Stimulated activated CD4-positive, alpha-beta T cell treated with anti-CD3 and anti-CD28 coated beads, Interleukin-4, amount 100 ng/mL, for 24 hours (primary cell): ENCODE measurements at places on chromosomes 3 and 15.

DNA sequence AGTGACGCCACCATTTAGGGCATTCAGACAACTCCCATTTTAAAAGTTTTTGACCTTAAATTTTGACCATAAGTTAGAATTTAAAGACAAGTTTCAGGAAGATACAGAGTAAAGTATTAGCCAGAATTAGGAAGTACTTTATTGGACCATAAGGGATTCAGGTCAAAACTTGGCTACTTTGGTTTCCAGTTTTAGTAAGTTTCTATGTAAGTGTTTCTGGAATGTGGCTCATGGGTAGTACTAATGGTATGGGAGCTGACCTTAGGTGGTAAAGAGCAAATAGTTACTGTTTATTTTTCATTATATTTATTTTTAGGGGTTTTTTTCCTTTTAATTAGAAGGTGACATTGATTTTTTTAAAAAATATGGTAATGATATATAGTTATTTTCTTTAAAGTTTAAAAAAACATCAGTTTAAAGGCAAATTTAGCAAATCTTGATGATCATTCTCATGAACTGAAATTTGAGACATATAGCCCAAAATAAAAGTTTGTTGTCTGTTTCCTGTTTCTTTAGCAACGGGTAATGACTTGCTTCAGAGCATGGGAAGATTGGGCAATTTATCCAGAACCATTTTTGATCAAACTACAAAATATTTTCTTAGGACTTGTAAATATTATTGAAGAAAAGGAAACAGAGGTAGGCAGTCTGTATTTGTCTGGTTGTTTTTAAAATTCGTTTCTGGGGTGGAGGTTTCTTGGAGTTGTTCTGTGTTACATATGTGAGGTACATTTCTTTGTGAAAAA is 34.3 kb downstream of the U2SURP start:
- DNase-seq, result no peak

- DNase-seq, result no peak
These were observed 30.5 kb downstream of the CD86 start for GRCh38 chr3:122085673-122086072.

- DNase-seq, result no peak
These were observed 156.2 kb downstream of the ZNF621 start for GRCh38 chr3:40680685-40681657.

DNA sequence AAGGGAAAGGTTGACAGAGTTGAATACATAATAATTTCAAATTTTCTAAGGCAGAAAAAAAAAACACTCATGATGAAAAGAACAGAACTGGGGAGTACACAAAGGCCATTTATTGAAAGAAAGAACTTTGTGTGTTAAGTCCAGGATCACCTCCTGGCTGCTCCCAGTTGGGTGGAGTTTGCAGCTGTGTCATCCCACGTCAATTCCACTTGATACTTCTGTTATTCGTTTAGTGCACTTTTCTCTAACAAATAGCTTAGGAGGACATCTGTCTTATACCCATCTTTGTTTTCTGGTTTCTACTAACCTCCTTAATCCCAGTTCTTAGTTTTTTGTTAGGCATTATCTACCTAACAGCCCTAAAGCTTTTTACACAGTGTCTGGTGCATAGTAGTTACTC is 44.7 kb downstream of the SGO1 start:
- no peak for DNase-seq

DNA sequence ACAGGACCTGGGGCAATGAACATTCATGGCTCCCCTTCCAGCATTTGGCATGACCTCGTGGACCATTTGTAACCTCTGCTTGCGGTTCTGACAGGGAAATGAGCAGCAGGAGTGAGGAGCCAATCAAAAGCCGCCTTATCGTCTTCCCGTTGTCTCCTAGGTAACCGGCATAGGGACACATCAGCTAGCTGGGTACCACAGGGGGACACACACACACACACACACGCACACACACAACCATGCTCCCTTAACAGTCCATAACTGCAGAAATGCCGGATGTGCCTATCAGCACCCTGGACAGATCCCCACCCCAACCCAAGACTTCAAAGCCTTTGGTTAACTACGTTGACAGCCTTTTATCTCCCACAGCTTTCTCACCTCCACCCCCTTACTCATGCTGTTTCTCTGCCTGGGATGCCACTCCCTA is 53.4 kb upstream of the CCDC174 start:
- peak; percentile 55 for DNase-seq

GRCh38 chr15:58544756-58545155 is 113.0 kb downstream of the LIPC start:
- DNase-seq, result no peak

GRCh38 chr3:11373235-11373634 is 101.0 kb downstream of the ATG7 start:
- DNase-seq, result no peak

- no peak for DNase-seq
These were observed 3.5 kb upstream of the SLC6A1 start for GRCh38 chr3:10988991-10989484.

GRCh38 chr15:89496155-89497098 is at the start of gene RHCG:
Gene RHCG (minus strand): TSS chr15:89496583. CDS start chr15:89496544, 39 bp downstream.
- no peak for DNase-seq

DNA sequence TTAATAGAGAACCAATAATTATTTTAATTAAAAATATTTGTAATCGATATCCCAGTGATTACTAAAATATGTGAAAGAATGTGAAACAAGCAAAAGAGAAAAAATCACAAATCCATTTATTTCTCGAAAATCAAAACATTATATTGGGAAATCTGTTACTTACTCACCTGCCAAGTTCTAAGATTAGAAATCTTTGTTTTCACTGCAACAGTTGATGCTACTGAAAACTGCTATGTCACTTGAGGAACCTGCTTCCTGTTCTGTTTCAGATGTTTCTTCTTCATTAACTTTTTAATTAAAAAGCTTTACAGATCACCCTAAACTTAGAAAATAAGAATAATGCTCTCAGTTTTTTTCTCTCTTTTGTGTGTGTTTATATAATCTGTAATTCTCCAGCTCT is 13.7 kb upstream of the DPH6 start:
- no peak for DNase-seq

- no peak for DNase-seq
These were observed 20.2 kb upstream of the ERICH6 start for GRCh38 chr3:150723946-150724345.

GRCh38 chr15:81485806-81486205 is 111.8 kb upstream of the TMC3 start:
- DNase-seq, result no peak

GRCh38 chr3:190081389-190081788 is 39.3 kb downstream of the P3H2 start:
- DNase-seq, result no peak

DNA sequence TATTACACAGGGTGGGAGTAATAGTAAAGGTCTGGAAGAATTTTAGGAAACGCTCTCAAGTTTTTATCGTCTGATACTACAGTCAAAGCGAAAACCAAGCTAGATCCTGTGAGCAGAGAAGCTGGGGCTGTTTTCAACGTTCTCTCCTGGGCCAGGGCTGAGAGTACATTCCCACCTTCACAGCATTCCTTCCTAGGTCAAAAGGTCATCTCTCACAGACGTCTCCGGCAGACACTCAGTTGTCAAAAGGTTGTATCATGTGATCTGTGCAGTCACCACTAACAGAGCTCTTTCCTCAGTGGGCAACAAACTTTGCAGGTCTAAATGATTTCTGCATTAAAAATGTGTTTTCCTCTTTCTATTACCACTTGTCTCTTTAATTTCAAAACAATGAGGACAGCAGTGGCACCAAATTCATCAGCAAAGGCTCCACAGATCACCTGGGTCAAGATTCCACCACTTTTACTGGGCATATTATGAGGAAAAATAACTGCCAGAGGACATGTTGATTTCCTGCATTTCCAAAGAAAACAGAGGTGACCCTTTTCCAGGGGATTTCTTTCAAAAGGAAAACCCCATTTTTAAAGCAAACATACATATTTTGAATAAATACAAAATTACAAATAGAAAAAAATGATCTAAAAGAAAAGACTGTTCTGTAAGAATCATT is 41.9 kb downstream of the MEIS2 start:
- no peak for DNase-seq

DNA sequence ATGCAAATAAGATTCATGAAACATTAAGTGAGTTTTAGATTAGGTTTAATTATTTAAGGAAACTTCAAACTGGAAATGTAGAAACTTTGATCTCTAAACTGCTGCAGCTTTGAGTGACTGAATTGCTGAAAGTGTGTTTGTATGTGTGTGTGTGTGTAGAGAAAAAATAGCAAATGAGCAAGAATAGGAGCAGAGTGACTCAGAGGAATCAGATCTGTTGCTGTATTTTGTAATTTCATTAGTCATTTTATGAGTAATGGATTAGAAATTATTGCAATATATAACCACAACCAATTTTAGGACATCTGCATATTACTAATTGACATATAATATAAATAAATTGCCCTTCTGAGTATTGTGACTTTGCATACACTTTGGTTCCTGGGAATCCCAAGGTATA is 52.8 kb upstream of the SLC9A9 start:
- DNase-seq, result no peak

DNA sequence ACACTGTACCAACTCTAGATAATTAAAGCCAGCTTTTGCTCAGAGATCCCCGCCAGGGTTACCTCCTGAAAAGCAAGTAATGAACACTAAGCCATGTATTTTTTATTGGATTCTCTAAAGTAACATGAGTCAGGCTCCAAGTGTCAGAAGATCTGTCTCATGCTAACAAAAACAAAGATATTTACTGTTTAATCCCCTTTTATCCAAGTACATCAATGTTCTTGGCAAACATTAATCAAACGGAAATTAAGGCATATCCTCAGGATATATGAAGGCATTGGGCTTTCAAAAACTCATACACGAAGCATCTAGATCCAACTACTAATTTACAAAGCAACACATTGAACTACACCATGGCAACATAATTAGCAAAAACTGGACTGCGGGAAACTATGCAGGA is 37.2 kb downstream of the MYO5A start:
- no peak for DNase-seq

- DNase-seq, result no peak
These were observed 391.4 kb upstream of the DPH6 start for GRCh38 chr15:35937380-35937779.

GRCh38 chr3:174232658-174233429 is 626.3 kb upstream of the NAALADL2 start:
- no peak for DNase-seq

- peak; percentile 5 for DNase-seq
These were observed 45.7 kb downstream of the MORC1 start for GRCh38 chr3:109072194-109072593.

DNA sequence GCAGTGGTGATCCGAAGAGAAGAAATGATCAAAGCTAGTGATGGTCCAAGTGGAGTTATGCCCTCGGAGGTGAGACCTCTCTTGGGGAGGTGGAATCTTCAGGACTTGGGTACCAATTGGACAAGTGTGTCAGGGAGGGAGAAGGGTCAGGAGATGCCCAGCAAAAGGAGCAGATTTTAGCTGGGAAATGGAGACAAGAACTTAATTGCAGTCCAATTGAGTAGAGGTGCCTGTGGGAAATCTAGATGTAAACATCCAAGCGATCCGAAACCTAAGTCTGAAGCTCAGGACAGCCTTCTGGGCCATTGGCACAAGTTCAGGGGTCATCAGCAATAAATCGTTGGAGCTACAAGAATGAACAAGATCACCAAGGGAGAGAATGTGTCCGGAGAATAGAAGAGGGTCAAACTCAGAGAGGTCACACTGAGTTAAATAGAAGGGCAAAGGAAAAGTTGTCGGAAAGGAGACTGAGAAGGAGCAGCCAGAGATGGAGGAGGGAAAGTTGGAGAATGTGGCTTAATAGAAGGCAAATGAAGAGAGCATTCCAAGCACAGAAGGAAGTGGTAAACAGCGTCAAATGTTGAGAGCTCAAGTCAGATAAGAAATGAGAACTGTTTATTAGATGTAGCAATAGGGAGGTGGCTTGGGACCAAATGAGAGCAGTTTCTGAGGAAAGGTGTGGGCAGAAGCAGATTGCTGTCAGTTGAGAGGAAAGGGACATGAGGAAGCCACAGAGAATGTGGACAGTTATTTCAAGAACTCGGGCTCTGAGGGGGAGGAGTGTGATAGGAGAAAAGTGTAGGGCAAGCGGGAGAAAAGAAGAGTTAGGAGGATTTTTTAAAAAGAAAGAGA is 64.2 kb upstream of the FNDC3B start:
- DNase-seq, result no peak

GRCh38 chr3:159923956-159924355 is 64.7 kb upstream of the IL12A start:
- DNase-seq, result no peak

GRCh38 chr3:22475665-22476240 is 724.7 kb upstream of the ZNF385D start:
- no peak for DNase-seq

DNA sequence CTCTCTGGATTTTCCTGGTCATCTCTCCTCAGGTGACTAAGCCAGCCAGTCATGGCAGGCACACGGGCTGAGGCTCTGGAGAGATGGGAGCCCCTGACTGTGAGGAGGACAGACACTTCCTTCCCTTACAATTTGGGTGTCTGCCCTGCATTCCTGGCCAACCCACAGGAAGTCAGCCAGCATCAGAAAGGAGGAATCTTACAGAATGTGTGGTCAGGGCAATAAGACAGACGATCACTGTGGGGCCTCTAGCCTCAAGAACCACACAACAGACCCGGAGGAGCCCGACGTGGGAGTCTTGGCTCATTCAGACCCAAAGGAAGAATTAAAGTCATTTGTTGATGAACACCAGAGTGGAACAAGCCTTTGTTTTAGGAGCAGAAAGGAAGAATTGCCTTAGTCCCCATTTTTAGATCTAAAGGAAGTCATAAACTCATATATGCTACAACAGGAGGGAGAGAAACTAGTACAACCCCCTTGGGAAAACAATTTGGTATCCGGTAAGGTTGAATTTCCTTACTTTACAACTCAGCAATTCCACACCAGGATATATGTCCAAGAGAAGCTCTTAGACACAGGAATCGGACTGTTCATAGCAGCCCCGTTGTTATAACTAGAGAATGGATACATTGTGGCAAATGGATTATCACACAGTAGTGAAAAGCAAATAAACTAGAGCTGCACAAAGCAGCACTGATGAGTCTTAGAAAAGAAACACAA is 62.2 kb downstream of the ABTB1 start:
- DNase-seq, result no peak

- no peak for DNase-seq
These were observed 982 bp downstream of the TAGLN3 start for GRCh38 chr3:111999484-112000324.

DNA sequence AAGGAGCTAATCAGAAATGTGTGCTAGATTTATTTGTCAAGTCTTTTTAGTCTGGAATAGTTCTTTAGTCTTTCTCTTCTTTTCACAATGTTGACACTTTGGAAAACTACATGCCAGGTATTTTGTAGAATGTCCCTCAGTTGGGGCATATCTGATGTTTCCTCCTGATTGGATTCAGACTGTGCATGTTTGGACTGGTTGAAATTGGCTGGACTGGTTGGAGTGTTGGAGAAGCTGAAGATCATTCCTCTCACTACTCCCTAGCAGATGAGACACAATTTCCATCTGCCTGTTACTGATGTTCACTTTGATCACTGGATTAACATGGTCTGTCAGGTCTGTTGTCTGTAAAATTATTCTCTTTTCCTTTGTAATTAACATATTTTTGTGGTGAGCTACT is 3.7 kb downstream of the NME9 start:
- no peak for DNase-seq
